IPS DF 6.9 (cell line): ENCODE measurements at places on chromosomes 4 and X.

GRCh38 chr4:178784491-178784890 lies 1342.3 kb upstream of the AGA start:
- H3K4me3 ChIP-seq = no peak overlapping the region
- DNase-seq = no peak
- H3K27me3 ChIP-seq = no peaks in the 10 kb centered on the region

DNA sequence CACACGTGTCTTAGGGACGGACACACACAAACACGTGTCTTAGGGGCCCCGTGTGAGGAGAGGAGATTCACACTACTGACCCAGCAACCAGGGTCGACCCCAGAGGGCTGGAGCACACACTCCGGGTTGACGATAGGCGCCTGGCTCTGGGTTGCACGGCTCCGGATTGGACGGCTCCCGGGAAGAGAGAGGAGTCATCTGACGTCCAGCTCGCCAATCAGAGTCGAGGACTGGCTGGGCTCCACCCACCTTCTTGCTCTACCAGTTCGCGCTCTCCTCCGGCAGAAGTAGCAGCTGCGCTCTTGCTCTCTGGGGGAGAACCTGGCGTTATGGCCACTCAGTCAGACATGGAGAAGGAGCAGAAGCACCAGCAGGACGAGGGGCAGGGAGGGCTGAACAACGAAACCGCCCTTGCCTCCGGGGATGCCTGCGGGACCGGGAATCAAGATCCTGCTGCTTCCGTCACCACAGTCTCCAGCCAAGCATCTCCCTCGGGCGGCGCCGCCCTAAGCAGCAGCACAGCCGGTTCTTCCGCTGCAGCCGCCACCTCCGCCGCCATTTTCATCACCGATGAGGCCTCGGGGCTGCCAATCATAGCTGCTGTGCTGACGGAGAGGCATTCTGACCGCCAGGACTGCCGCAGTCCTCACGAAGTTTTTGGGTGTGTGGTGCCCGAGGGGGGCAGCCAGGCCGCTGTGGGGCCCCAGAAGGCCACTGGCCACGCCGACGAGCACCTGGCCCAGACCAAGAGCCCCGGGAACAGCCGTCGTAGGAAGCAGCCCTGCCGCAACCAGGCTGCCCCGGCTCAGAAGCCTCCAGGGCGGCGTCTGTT lies 74.3 kb downstream of the NUDT10 start:
- H3K4me3 ChIP-seq = no peak overlapping the region
- H3K4me1 ChIP-seq = 0 out of 2 replicates have a peak, but pooled peaks cover 1% of the 10 kb centered on the region
- H3K36me3 ChIP-seq = no peaks in the 10 kb centered on the region
- no peak overlapping the region for H3K27ac ChIP-seq
- DNase-seq = no peak

- no peak overlapping the region for H3K27ac ChIP-seq
- H3K27me3 ChIP-seq = no peaks in the 10 kb centered on the region
- no peak overlapping the region for H3K4me3 ChIP-seq
- peaks cover 13% of the 10 kb centered on the region for H3K4me1 ChIP-seq
- no peaks in the 10 kb centered on the region for H3K36me3 ChIP-seq
Observed at GRCh38 chr4:140094438-140095420, 59.3 kb downstream of the MAML3 start.

DNA sequence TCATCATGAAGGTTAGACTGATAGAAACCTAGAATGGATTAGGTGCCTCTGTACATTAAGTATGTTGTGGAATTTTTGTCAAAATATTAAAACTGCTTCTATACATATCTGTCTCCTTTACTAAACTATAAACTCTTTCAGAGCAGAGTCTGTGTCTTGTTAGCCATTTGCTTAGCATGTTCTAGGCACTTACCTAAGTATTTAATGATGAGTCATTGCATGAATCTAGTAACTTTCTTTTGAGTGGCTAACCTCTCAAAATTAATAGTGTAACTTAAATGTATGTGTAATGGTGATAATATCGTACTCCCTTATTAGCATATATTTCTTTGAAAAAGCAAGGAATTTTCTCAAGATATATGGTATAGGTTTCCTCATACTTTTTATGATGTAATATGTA lies 57.8 kb downstream of the RAP1GDS1 start:
- no peak for DNase-seq
- no peak overlapping the region for H3K27ac ChIP-seq
- no peaks in the 10 kb centered on the region for H3K4me1 ChIP-seq
- H3K27me3 ChIP-seq = no peaks in the 10 kb centered on the region
- no peaks in the 10 kb centered on the region for H3K36me3 ChIP-seq

GRCh38 chrX:126339928-126340327 lies 173.8 kb upstream of the DCAF12L2 start:
- no peak overlapping the region for H3K27ac ChIP-seq
- H3K4me1 ChIP-seq = no peaks in the 10 kb centered on the region
- no peaks in the 10 kb centered on the region for H3K36me3 ChIP-seq
- no peaks in the 10 kb centered on the region for H3K27me3 ChIP-seq
- H3K4me3 ChIP-seq = no peak overlapping the region
- no peak for DNase-seq
